Subcutaneous adipose tissue (tissue), 4 donors: ENCODE measurements at places on chromosomes 4 and X. TPM values are rescaled to one million over a fixed set of nuclear protein-coding genes. Genes with fewer than 3 reads are reported as not detected.

The CFAP47 gene
- not detected for total RNA-seq

The FOXR2 gene
- total RNA-seq: not detected

The EDA2R gene
- 1.5 TPM for total RNA-seq

The SSX1 gene
- total RNA-seq: not detected

The TMEM129 gene
- 65.4 TPM for total RNA-seq

The GABRB1 gene
- not detected for total RNA-seq

The SLC30A9 gene
- total RNA-seq: 37.4 TPM

The PDK3 gene
- 11.1 TPM for total RNA-seq

The CT45A2 gene
- not detected for total RNA-seq

The FRMPD3 gene
- total RNA-seq: not detected

The ADAM29 gene
- total RNA-seq: not detected

The LIMCH1 gene
- 28.9 TPM for total RNA-seq

The KLKB1 gene
- 0.68 TPM for total RNA-seq

The BEX5 gene
- 3.8 TPM for total RNA-seq

The ADH1A gene
- 0.22 TPM for total RNA-seq

The NAT8L gene
- 10.1 TPM for total RNA-seq

The TMPRSS11B gene
- total RNA-seq: not detected

The MAGEB17 gene
- total RNA-seq: not detected

The ART3 gene
- total RNA-seq: not detected

The THAP6 gene
- total RNA-seq: 25.3 TPM

The ZCCHC18 gene
- 0.19 TPM for total RNA-seq

The TIGD4 gene
- not detected for total RNA-seq

The SSX4 gene
- not detected for total RNA-seq

The IRS4 gene
- not detected for total RNA-seq

The SULT1B1 gene
- 2.2 TPM for total RNA-seq

The NOCT gene
- 8.7 TPM for total RNA-seq

The ARL9 gene
- total RNA-seq: not detected

The NONO gene
- 228 TPM for total RNA-seq

The P2RY4 gene
- total RNA-seq: 0.75 TPM

The GPR143 gene
- total RNA-seq: not detected

The EVC gene
- total RNA-seq: 37.0 TPM

The NAP1L3 gene
- 0.51 TPM for total RNA-seq

The IBSP gene
- not detected for total RNA-seq

The SRPX gene
- total RNA-seq: 307 TPM

The ZAR1 gene
- total RNA-seq: not detected

The TXK gene
- total RNA-seq: 9.9 TPM

The ATP8A1 gene
- total RNA-seq: 38.5 TPM

The IDH3G gene
- 69.0 TPM for total RNA-seq

The RHOH gene
- total RNA-seq: 7.0 TPM

The ABRAXAS1 gene
- total RNA-seq: 18.9 TPM

The TMEM271 gene
- total RNA-seq: not detected

The CENPI gene
- 2.4 TPM for total RNA-seq

The TRIM60 gene
- total RNA-seq: not detected
